ENCODE measurements at places on chromosomes 11 and 22.

DNA sequence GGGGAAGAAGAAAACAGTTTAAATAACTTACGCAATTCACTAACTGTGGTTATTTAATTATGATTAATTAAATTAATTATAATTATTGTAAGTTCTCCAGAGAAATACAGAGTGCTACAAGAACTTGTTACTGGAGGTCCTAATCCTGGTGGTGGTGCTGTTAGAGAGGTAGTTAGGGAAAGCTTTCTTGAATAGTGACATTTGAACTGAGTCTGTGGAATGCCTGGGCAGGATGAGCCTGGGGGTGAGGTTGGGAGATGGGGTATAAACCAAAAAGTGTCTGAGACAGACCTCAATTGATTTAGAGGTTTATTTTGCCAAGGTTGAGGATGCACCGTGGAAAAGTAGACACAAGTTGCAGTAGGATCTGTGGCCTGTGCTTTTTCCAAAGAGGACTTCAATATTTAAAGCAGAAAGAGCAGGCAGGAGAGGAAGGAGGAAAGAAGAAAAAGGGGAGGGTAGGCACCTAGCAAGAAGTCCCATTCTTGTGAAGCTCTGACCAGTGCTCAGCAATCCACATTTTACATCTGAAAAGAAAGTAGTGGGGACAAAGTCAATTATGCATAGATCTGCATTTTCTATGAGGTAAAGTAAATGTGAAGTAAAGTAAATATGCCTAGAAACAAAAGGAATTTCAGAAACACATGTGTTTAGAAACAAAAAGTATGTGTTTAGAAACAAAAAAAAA lies 4.4 kb upstream of the ZNF202 start:
- no peak for DNase-seq

GRCh38 chr11:126679033-126679432 lies 321.5 kb downstream of the KIRREL3 start:
- DNase-seq, result no peak

- DNase-seq, result no peak
Measured at GRCh38 chr11:16669799-16670415, 68.5 kb upstream of the C11orf58 start.

DNA sequence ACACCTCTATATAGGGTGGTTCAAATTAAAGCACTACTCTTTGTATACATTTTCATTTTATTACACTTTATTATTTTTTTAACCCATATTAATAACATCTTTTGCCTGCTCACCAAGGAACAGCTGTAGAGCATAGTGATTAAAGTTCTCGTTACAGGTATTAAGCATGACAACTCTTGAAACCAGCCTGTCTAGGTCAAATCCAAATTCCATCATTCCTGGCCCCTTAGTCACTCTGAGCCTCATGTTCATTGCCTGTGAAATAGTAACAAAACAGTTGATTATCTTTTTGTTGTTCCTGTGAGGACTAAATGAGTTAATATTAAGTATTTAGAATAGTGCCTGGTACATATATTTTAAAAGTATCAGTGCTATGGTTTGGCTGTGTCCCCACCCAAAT lies 334.5 kb downstream of the RAB38 start:
- DNase-seq, result no peak

GRCh38 chr11:81852896-81853295 lies 880.8 kb downstream of the FAM181B start:
- no peak for DNase-seq

DNA sequence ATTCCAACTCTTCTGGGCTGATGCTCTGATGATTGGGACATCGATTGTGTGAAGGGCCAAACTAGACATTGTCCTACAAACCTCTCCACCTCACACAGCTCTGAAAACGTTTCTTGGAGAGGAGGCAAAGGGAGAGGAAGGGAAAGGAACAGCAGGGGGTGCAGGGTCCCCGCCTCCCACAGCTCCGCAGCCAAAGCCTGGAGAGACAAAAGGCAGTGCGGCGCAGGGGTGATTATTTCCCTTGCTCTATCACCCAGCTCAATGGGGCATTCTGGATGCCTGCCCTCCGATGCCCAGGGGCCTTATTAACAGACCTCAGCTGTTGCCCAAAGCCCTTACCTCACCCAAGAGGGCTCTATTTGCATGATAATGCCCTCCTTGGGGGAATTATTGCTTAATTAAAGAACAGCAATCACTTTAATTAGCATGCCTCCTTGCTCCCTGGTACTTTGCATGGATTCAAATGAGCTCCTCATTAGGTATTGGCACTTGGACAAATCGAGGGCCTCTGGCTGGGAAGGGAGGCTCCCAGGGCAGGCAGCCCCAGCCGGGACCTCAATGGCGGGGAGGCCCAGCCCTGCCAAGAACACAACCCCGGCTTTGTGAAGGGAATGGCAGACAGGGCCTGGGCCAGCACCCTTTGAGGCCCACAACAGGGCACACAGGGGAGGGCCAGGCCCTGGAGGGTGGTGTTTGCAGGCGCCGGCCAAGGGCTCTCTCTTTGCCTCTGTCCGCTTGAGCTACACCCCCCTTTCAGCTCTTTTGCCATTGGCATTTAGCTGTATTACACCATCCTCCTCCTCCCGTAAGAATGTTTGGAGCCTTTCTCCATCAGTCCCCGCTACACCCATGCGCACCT lies 19.8 kb upstream of the CDON start:
- DNase-seq, result no peak

DNA sequence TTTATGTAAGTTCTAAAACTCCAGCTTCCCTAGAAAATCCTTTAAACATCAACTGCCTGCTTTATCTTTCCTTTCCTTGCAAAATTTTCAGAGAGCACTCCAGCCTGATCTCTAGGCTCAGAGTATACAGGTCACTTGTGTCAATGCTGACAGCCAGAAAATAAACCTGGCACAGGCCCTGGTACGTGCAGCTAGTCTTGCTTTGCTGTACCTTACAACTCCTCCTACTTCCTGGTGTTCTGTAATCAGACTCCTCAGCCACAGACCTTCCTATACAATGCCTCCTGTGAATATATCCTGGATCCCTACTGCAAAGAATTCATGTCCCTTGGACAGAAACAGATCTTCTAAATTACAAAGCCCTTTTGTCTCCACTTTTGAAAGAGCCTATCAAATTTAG lies 24.2 kb upstream of the TMEM123 start:
- no peak for DNase-seq

DNA sequence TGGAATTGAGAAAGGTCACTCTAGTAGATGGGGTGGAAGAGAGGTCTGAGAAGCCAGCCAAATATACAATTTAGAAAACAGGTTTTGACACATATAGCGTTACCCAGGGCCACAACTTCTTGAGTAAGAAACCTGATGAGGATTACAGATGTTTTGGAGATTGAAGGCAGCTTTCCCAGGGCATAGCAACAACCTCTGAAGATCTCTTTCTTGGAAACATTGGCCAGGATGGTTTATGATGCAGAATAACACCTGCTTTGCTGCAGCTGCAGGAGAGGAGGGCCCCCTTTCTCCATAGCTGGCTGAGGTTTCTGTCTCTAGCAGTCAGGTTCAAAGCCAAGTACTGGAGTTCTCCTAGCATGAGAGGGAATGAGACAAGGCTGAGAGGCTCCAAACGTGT lies 75.1 kb upstream of the NUP50 start:
- no peak for DNase-seq

GRCh38 chr11:133047771-133048115 lies 484.6 kb downstream of the OPCML start:
- DNase-seq, result no peak

- DNase-seq, result no peak
Measured at GRCh38 chr22:39109361-39109760, 12.3 kb downstream of the APOBEC3H start.

DNA sequence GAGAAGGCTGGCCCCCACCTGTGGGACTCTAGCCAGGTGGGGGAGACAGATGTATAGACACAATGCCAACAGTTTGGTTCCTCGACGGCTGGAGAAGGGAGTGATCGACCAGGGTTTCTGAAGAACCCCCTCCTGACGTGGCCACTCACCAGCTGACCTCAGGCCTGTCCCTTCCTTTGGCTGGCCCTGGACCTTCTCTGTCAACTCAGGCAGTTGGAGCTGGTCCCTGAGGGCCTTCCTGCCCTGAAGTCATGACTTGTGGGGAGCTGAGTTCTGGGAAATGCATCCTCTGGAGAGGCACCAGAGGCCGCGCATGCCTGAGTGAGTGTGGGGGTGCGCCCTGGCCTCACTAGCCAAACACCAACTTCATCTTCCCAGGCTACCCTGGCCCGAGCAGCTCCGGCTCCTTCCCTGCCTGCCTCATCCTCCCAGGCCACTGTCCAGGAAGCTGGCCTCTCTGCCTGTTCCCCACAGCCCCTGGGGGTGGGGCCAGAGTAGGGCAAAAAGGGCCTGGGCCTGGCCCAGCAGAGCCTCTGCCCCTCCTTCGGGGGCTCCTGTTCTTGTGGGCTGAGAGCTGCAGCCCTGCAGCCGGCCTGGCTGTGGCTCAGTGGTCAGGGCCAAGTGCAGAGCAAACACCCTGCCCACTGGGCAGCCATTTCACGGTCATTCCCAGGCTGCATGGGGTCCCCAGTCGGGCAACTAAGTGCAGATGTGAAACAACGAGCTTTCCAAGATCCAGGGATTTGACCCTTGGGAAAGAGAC lies 23.6 kb downstream of the TXN2 start:
- DNase-seq, result no peak

- no peak for DNase-seq
Measured at GRCh38 chr11:1644601-1645356, 15.2 kb downstream of the KRTAP5-5 start.

DNA sequence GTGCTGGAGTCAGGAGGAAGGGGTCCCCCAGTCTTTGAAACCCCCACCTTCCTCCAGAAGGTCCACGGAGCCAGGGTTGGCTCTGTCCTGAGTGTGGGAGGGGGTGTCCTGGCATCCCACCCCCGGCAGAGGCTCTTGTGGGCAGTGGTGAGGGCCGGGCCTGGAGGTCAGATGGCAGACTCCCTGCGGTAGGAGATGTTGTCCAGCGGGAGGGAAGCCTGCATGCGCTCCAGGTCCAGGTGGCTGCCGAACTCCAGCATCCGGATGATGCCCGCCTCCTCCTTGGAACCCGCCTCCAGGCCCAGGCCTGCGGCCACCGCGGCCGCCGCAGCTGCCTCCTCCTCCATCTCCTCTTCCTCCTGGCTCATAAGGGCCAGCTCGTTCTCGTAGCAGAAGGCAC lies 28.4 kb downstream of the KCNJ4 start:
- no peak for DNase-seq

DNA sequence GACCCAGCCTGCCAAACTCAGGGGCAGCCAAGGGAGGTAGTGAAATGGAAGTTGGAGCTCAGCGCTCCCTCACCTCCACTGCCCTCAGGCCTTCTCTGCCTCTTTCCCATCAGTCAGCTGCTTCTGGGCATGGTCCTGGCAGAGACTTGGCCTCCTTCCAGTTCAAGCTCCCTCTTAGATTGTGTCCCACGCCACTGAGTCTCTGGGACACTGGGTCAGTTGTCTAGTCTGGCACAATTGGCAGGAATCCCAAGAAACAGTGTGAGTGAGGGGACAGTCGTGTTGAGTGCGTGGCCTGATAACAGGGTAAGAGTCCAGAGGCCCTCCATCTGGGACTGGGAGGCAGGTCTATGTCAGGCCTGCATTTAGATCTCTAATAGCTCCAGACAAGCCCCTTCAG lies 7.1 kb upstream of the SLC35E4 start:
- no peak for DNase-seq

- no peak for DNase-seq
Measured at GRCh38 chr11:134500621-134501020, 88.6 kb upstream of the B3GAT1 start.

DNA sequence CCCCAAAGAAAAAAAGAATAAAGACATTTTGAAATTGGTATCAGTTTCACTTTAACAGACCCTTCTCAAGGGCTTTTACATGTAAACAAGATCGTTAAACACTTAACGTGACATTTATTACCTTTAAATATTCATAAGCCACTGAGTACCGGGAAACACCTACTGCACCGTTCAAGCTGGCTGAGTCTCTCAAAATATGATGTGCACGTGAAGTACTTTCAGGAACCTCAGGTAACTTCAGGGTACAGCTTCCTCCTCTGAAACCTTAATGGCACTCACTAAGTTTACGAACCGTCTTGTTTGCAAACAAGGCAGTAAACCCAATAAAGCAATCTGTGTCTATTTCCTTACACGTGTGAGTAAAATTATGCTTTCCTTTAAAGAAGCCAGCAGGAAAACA lies 105.5 kb upstream of the TENM4 start:
- no peak for DNase-seq

- DNase-seq, result no peak
Measured at GRCh38 chr11:34682825-34683224, 61.9 kb downstream of the EHF start.

DNA sequence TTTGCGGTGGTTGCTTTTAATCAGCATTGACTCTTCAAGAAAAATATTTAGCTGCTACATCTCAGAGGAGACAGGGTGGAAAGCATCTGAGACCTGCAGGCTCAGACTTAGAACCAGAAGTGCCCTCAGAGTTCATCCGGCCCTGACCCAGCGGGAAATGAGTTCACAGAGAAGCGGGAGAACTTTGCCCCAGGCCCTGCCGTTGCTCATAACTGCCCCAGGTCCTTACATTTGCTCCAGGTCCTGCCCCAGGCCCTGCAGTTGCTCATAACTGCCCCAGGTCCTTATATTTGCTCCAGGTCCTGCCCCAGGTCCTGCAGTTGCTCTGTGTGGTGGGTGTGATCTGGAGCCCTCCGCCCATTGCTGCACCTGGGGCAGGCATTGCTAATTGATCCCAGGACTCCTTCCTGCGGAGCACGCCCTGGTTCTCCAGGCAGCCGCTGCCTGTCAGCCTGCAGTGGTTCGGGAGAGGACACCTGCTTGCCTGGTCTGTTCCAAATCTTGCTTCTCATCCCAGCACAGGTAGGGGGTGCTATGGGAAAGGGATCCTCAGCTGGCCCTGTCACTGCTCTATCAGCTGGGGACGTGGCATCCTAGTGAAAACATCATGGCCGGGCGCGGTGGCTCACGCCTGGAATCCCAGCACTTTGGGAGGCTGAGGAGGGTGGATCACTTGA lies 58.1 kb upstream of the PPP6R3 start:
- no peak for DNase-seq

DNA sequence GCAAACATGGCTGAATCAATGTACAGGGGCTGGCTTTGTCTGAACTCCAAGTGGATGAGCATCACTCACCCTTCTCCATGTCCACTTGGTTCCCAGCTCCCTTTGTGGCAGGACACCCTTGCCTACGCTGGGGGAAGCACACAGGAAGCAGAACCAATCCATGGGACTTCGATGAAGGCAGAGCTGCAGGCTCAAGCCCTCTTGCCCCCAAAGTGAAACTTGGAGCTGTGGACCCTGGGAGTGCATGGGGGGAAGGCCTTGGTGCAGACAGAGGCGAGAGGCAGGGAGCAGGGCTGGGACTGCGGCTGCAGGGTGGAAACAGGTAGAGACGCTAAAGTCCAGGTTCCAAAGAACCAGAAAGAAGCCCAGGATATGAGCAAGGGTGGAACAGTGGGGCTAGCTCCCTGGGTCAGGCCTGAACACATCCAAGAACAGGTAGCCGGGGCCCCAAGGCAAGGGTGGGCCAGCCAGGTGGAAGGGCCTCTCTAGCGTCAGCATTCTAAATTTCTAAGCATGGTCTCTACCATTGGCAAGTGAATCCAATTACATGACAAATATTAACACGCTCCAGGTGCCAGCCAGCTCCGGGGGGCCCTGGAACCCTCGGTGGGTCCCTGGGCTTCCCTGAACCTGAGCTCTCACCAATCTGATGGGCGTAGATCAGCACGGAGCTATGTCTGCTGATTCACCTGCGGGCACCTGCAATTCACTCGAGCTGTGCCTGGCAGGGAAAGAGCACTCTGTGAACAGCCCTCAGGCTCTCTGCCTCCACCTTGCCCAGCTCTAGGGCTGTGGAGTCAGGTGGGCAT lies 532.8 kb downstream of the BRD1 start:
- DNase-seq, result no peak
